ENCODE measurements at places on chromosomes 3 and 15.

- DNase-seq, result no peak
These were observed 29.1 kb upstream of the MYRIP start for GRCh38 chr3:39780352-39780751.

- DNase-seq, result no peak
These were observed 40.8 kb upstream of the IQCF6 start for GRCh38 chr3:51819709-51820406.

DNA sequence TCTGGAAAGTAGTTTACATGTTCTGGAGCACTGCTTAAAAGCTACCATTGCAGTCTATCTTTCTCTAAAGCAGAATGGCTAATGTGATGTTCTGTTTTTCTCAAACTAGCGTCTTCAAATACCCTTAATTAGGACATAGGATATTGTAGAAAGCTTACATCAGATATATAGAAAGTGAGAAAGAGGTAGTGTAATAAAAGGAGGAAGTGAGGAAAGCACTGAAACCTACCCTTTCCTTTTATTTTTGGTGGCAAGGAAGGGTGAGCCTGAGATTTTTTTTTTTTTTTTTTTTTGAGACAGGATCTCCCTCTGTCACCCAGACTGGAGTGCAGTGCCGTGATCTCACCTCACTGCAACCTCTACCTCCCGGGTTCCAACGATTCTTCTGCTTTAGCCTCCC lies 9.4 kb downstream of the SENP2 start:
- DNase-seq, result no peak

DNA sequence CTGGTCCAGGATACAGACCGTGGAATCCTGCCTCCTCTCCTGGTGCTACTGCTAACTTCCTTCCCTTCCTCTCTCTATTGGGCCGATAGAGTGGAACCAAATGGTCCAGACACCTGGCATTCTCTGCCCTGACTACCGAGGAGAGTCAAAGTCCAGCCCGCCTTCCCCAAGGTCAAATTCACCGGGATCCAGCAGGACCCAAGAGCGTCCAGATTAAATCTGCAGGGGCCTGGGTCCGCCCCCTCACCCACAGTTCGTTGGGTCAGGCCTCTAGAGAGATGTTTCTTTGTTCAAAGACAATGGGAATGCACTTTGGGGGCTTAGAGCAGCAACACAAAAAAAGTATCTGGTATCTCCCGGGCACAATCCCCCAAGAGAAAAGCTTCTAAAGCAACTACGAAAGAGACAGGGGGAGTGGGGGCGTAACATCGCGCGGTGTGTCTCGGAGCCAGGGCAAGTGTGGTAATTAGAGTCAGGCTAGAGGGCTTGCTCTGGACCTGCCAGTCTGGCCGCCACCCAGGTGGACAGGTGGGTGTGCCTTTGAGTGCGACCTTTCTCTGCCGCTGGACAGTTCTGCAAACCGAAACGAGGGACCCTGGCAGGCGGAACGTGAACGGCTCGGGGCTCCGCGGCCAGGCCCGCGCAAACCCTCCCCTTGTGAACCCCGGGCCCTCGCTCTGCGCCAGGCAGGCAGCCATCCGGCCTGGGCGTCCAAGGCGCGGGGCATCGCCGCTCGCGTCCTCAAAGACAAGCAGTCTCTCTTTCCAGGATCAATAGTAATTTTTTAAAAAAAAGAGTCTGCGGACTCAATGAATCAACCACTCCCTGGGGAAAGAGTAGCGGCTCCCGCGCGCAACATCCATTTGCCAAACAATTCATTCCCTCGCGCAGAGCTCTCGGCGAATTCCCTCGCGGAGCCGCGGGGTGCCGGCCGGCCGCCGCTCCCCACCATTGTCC lies 806 bp downstream of the KLHL25 start:
- no peak for DNase-seq

- no peak for DNase-seq
These were observed 145.5 kb upstream of the TPM1 start for GRCh38 chr15:62896969-62897486.

DNA sequence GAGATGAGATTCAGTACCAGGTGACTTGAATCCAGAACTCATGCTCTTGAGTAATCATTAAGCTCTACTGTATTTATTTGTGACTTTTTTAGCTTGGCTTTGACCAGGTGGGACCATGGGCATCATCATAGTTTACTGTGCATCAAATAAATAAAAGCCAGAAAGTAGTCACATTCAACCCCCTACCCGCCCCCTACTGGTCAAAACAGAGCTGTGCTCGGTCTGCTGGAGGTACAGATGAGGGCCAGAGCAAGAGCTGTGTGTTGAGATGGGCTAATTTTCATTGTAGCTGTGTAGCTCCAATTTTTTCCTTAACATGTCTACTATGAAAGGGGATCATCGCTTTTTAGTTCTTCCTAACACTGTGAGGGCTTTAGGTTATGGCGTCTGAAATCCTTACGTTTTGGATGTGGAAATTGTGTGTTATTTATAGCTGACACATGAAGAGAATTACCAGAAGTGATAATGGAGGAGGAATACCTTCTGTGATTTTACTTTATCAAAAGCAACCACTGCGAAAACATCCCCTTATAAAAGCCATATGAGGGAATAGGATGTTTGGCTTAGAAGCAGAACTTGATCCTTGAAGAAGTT lies 375.1 kb downstream of the PTPRG start:
- DNase-seq, result no peak

- DNase-seq, result no peak
These were observed 2.7 kb upstream of the APPL1 start for GRCh38 chr3:57224856-57225255.

GRCh38 chr3:32177702-32178198 lies 60.7 kb upstream of the CMTM8 start:
- DNase-seq, result no peak

DNA sequence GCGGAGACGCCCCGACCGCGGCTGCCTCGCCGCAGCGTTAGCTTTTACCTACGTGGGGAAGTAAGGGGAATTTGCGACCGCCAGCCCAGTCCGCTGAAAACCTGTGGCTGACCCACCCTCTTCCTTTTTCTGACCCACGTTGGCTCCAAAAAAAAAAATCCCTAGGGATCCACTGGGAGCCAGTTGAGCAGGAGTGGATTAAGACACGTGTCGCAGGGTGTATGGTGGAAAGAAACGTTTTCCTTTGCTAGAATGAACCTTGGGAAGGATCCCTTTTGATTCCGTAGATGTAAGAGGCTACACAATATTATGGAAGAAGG lies 575 bp upstream of the PCYT1A start:
- no peak for DNase-seq

DNA sequence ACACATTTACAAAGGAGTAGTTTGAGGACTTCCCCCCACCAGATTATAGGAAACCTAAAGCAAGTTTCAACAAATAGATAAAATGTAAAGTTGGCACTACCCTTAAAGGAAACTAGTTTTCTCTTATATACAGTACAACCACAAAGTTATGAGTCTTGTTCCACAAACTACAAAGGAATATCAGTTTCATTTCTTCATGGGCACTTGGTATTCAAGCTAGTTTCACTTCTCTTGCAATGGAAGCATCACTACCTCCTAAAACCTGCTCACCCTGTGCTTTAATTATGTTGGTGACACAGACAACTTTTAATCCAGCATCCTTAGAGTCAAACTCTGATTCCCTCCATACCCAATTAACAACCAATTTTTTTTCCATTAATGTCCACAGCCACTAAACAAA lies 707.0 kb downstream of the ROBO2 start:
- no peak for DNase-seq

GRCh38 chr3:117939425-117940027 lies 1095.1 kb downstream of the IGSF11 start:
- no peak for DNase-seq

DNA sequence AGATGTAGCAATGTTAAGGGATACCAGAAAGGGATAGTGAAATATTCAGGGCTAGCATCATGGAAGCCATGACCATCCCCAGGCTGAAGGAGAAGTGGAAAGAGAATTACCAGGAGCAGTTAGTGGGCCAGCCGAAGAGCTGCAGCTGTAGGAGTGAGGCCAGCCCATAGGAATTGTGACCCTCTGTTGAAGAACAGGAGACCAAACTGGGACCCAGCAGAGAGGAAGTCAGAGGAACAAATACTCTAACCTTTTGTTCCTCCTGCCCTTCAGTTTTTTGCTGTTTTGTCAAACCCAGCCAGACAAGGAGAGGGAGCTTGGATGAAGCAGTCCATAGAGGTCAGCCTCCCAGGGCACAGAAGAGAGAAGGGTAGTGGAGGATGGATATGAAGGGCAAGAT lies 115.4 kb downstream of the CLSTN2 start:
- DNase-seq, result no peak

DNA sequence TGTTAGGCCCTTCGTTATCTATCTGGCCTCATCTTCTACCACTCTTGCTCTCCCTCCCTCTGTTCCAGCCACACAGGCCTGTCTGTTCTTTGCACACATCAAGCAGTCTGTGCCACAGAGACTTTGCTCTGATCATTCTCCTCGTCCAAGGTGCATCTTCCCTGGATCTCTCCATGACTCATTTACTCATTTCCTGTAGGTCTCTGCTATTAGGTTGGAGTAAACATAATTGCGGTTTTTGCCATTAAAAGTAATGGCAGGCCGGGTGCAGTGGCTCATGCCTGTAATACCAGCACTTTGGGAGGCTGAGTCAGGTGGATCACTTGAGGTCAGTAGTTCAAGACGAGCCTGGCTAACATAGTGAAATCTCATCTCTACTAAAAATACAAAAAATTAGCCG lies 9.5 kb upstream of the C3orf49 start:
- no peak for DNase-seq

GRCh38 chr15:62976301-62976881 lies 66.2 kb upstream of the TPM1 start:
- DNase-seq, result no peak

DNA sequence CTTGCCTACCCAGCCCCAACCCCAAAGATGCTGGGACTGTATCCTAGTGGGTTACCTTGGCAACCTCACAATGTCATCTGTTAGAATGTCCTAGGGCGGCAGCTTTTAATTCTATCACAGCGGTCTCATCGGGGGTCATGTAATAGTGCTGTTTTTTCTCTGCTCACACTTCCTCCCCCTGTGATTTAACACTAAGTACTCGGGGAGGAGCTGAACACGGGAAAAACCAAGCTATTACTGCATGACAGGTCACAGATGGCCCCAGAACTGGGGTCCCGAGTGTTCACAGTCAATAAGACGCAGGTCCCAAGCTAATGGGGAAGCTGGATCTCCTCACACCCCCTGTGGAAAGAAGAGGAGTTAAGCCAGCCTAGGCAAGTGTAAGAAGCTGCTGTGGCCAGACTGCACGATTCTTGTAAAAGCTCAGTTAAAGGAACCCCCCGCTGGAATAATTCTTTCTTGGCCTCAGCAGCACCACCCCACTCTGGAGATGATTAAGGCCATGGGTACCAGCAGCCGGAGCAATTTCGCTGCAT lies 2.5 kb upstream of the RFTN1 start:
- no peak for DNase-seq

- DNase-seq, result no peak
These were observed 301.4 kb downstream of the GABRG3 start for GRCh38 chr15:27272427-27272826.

GRCh38 chr15:80588801-80589200 lies 106.3 kb upstream of the ABHD17C start:
- DNase-seq, result no peak

- no peak for DNase-seq
These were observed 174.8 kb downstream of the POLR2M start for GRCh38 chr15:57881361-57881760.

- DNase-seq, result no peak
These were observed 39.6 kb upstream of the SLCO3A1 start for GRCh38 chr15:91813924-91814323.

All from stimulated activated CD8-positive, alpha-beta memory T cell treated with anti-CD3 and anti-CD28 coated beads, Interleukin-2, amount 100 ng/mL, for 1 hour (primary cell).